ENCODE measurements at places on chromosomes 3 and 15.

GRCh38 chr3:197003461-197004385, 25.9 kb downstream of the MELTF start:
- no peak for DNase-seq

DNA sequence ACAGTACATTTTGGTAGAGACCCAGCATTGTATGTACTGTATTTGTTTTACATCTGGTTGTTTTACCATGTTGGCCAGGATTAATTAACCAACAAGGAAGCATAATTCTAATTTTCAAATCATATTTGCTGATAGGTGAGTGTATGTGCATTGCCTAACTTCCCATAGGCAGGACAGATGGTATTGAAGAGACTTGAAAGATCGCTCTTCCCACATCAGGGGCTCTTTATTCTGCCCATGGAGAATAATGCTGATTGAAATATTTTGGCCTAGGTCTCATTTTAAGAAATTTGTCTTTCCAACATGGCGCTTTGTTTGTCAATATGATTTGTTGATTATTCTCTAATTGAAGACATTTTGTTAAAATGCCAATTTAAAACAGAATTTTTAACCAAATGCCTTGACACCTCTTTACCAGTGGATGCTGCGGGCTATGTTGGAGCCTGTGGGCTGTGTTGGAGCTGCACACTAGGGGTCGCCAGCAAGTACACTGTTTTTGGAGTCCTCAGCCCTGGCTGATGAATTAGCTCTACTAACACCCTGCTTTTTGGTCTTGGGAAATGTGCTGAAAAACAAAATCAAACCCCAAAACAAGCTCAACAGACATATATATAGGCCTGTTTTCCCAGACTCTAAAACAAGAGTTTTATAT, 5.3 kb downstream of the P2RY12 start:
- no peak for DNase-seq

GRCh38 chr15:24734396-24734795, 58.8 kb downstream of the NPAP1 start:
- no peak for DNase-seq

- DNase-seq: no peak
Observed at GRCh38 chr3:55097441-55097840, 169.6 kb upstream of the LRTM1 start.

DNA sequence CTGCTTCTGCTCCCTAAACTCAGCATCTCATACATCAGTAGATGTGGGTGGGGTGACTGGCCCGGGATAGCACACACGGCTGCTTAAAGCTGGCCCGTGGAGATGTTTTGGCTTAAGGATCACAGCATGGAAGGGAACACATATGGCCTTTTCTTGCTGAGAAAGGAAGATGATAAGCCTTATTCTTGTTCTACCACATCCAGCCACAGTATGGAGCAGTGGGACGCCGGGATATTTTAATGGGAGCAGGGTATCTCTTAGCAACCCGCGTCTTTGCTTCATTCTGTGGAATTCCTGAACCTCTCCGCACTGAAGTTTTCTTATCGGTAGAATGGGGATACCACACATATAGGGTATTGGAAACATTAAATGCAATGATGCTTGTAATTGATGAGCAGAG, 94.1 kb upstream of the PROK2 start:
- DNase-seq: no peak

- DNase-seq: no peak
Observed at GRCh38 chr3:31252216-31253185, 280.2 kb upstream of the STT3B start.

DNA sequence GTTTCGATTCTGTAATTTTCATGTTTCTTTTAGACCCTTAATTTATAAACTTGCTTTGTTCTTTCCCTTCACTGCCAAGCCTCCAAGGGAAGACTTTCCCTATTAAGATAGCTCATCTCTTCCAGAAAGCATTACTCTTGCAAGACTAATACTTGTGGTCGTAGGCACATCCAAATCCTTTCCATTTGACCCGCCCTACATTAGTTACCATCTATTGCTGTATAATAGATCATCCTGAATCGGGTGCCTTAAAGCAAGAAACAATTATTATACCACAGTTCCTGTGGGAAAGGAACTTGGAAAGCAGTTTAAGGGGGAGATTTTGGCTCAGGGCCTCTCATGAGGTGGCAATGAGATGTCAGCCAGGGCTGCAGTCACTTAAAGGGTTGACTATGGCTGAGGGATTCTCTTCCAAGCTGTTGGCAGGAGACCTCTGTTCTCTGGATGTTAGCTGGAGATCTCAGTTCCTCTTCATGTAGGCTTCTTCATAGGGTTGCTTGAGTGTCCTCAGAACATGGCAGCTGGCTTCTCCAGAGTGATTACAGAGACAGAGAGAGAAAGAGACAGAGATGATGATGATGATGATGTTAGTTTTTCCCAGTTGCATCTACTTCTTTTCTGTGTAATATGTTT, 570.4 kb upstream of the TGFBR2 start:
- no peak for DNase-seq

DNA sequence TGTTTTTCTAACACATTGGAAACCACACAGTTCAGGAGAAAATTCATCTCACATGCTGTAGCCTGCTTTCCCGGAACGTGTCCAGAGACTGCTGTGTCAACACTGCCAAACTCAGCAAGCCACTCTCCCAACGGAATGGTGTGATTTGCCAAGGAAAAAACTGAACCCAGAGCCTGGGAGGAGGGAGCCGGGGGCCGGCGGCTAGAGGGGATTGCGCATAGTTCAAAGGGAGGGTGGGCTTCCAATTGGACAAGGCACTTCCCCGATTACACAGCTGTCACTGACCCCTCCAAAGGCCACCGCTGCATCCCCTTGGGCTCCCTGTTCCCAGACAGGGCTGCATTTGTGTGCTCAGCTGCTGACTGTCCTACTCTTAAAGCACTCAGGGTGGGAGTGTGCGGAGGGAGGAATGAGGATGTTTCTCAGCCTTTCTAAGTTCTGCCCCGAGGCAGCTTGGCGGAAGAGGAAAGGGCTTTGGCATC, 256.2 kb downstream of the ZNF621 start:
- DNase-seq: no peak

- DNase-seq: no peak
Observed at GRCh38 chr3:189534531-189534930, 96.7 kb upstream of the TP63 start.

DNA sequence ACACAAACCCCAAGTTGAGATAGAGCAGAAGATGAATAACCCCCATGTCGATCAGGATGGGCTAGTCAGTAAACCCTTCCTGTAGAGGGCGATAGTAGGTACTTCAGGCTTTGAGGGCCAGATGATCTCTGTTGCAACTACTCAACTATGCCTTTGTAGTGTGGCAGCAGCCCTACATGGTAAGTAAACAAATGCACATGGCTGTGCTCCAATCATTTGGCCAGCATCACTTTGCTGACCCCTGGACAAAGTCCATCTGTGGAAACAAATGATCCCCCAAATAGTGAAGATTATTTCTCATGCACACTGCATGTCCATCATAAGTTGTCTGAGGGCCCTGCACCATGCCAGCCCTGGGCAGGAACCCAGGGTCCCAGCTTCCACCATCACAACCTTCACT, 402.2 kb upstream of the PROK2 start:
- DNase-seq: no peak

GRCh38 chr3:47265725-47266428, 16.7 kb downstream of the KIF9 start:
- DNase-seq: no peak

DNA sequence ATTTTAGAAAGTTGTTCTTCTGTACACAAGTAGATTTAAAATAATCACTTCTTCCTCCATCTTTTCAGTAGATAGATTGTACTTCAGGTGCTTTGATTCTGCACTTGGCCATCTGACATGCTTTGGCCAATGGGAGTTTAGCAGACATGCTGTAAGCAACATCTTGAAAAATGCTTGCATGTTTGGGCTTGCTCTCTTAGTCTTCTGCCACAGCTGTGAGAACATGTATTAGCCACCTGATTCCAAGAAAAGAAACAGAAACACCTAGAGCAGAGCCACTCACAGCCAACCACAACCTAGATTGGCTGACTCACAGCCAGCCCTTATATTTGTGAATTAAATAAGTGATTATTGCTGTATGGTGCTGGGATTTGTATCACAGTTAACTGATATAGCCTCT, 70.2 kb upstream of the GADL1 start:
- DNase-seq: no peak
